ENCODE measurements at places on chromosomes 2 and 18. TPM values are rescaled to one million over a fixed set of nuclear protein-coding genes. Genes with fewer than 3 reads are reported as not detected.

The KLHL41 gene
- polyA plus RNA-seq, result 2,709 TPM

The NCKAP1 gene
- polyA plus RNA-seq, result 76.0 TPM

The LRP1B gene
- polyA plus RNA-seq, result 1.2 TPM

The LIPG gene
- polyA plus RNA-seq, result 4.0 TPM

The CCBE1 gene
- polyA plus RNA-seq, result 2.7 TPM

The DTNA gene
- 70.3 TPM for polyA plus RNA-seq

The DYNAP gene
- not detected for polyA plus RNA-seq

- peak; percentile 39 for DNase-seq
- H3K4me1 ChIP-seq, result peaks cover 21% of the 10 kb centered on the region
- H3K27ac ChIP-seq, result no peak overlapping the region
- no peaks in the 10 kb centered on the region for H3K36me3 ChIP-seq
Observed at GRCh38 chr2:154697418-154698252, 860 bp upstream of the KCNJ3 start.

GRCh38 chr2:206530727-206531126 is 87.4 kb downstream of the ADAM23 start:
- no peaks in the 10 kb centered on the region for H3K27me3 ChIP-seq
- no peaks in the 10 kb centered on the region for H3K36me3 ChIP-seq
- H3K4me1 ChIP-seq, result no peaks in the 10 kb centered on the region
- no peak overlapping the region for H3K4me3 ChIP-seq
- no peak for DNase-seq
- H3K27ac ChIP-seq, result no peak overlapping the region

GRCh38 chr18:27860011-27860410 is 316.9 kb downstream of the CDH2 start:
- DNase-seq, result no peak
- H3K27me3 ChIP-seq, result no peaks in the 10 kb centered on the region
- no peak overlapping the region for H3K27ac ChIP-seq

GRCh38 chr2:154557906-154558305 is 140.6 kb upstream of the KCNJ3 start:
- no peak overlapping the region for H3K4me3 ChIP-seq
- no peak for DNase-seq
- H3K36me3 ChIP-seq, result no peaks in the 10 kb centered on the region
- H3K4me1 ChIP-seq, result no peaks in the 10 kb centered on the region
- no peaks in the 10 kb centered on the region for H3K27me3 ChIP-seq

- H3K27ac ChIP-seq, result no peak overlapping the region
- H3K27me3 ChIP-seq, result no peaks in the 10 kb centered on the region
- DNase-seq, result no peak
- no peak overlapping the region for H3K4me3 ChIP-seq
- H3K36me3 ChIP-seq, result no peaks in the 10 kb centered on the region
Observed at GRCh38 chr2:207725873-207726578, 14.6 kb downstream of the CCNYL1 start.

DNA sequence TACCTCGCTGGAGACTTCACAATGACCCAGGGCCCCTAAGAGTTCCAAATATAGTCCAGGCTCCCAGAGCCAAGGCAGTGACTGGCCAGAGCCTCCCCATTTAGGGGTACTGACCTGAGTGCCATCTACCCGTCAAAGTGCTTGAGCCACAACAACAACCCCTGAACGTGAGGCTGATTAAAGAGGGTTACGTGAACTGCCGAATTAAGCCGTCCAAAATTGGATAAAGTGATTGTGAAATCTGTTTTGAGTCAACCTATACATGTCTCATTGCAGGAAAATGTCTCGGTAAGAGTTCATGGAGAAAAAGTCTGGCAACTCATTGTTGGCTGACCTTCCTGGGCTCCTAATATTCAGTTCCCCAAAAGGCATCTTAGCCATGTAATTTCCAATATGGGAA is 116.3 kb downstream of the TTC32 start:
- H3K36me3 ChIP-seq, result no peaks in the 10 kb centered on the region
- H3K27me3 ChIP-seq, result no peaks in the 10 kb centered on the region
- DNase-seq, result peak; percentile 46
- H3K4me3 ChIP-seq, result no peak overlapping the region

DNA sequence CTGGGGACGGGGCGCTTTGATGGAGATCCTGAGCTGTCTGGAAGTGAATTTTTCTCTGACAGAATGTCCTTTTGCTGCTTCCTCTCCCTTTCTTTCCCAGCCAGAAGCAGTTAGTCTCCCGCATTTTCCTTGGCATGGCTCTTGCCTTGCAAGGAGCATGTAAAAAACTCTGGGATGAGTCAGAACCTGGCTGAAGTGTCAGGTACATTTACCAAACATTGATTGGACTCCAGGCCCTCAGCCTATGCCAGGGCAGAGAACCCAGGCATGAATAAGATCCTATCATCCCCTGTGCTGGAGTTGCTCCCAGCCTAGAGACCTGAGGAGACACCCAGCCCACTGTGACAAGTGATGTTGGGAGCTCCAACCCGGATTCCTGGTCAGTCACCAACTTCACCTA is 21.6 kb downstream of the STON1 start:
- H3K27ac ChIP-seq, result no peak overlapping the region
- no peaks in the 10 kb centered on the region for H3K4me1 ChIP-seq
- DNase-seq, result no peak
- H3K36me3 ChIP-seq, result peaks cover 8% of the 10 kb centered on the region
- H3K27me3 ChIP-seq, result no peaks in the 10 kb centered on the region

DNA sequence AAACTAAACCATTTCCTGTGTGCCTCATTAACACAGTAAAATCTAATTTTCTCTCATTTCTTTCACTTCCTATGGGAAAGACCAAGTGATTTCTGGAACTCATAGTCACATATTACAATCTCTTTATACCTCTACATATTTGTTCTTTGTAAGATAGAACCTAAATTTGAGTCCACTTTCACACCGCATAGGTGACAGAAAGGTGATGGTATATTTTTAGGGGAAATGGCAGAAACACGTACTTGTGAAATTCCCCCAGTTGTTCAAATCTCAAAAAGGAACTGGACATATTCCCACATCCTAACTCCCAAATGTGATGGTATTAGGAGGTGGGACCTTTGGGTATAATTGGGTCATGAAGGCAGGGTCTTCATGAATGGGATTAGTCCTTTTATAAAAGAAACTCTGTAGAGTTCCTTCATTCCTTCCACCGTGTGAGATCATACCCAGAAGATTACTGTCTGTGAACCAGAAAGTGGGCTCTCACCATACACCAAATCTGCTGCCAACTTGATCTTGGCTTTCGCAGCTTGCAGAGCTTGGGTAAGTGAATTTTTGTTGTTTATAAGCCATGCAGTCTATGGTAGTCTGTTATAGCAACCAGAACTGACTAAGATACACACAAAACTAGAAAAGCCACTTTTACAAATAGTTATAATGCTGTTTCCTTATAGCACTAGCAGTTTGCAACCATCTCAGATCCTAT is 542.1 kb downstream of the DSC3 start:
- no peak for DNase-seq
- no peak overlapping the region for H3K27ac ChIP-seq
- no peaks in the 10 kb centered on the region for H3K4me1 ChIP-seq
- H3K4me3 ChIP-seq, result no peak overlapping the region
- H3K36me3 ChIP-seq, result no peaks in the 10 kb centered on the region
- no peaks in the 10 kb centered on the region for H3K27me3 ChIP-seq

DNA sequence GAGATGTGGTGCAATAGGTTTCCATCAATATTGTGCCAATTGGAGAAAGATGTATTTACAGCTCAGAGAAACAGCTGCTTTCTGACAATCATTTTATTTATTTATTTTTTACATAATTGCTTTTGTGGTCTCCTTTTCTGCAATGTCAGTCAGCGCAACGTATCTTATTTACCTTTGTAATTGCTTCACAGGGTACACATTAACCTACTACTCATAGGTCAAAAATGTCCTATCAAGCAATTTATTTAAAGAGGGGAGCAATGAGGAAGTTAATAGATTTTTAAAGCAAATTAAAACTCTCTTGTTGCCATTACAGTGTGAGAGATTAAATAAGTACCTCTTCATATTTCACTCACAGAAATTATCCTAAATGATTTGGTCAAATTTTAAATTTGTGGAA is 291.0 kb downstream of the CALCRL start:
- no peaks in the 10 kb centered on the region for H3K4me1 ChIP-seq
- H3K27me3 ChIP-seq, result no peaks in the 10 kb centered on the region
- H3K36me3 ChIP-seq, result no peaks in the 10 kb centered on the region
- no peak overlapping the region for H3K4me3 ChIP-seq
- no peak overlapping the region for H3K27ac ChIP-seq

DNA sequence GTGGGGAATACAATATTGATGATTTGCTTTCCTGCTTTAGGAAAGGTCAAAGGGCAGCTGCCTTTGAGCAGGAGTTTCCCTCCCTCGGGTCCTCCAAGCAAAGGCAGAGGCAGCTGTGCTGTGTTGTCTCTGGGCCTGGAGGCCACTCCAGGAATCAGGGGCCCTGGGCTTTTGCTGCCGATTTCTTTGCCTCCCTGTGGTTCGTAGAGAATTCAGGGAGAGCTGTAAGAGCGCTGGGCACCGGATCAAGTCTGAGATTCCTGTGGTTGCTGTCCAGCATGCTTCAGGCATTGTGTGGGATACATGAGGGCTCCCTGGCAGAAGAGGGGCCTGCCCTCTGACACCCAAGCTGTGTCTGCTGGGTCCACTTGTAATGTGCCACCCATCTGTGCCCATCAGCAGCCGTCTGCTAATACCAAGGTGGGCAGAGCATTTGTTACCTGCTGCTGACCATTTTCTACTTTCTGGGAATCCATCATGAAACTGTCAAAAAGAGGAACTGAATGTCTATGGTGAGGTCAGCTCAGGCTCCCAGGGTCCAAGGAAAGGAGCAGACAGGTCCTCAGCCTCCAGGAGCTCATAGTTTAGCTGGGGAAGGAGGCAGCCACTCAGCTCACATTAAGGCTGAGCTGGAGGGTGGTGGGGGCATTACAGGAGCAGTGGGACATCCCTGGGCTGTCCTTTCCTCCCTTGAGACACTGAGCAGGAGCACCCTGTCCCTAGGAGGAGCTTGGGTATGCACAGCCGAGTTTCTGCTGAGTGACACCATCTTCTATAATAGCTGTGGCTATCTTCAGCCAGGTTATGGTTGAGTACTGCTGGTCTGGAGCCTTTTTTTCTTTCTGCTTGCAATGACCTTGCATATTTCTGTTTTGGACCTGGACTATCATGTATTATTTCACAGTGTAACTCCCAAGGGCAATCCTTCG is 68.5 kb downstream of the CTIF start:
- DNase-seq, result peak; percentile 85
- H3K36me3 ChIP-seq, result no peaks in the 10 kb centered on the region
- no peaks in the 10 kb centered on the region for H3K27me3 ChIP-seq

DNA sequence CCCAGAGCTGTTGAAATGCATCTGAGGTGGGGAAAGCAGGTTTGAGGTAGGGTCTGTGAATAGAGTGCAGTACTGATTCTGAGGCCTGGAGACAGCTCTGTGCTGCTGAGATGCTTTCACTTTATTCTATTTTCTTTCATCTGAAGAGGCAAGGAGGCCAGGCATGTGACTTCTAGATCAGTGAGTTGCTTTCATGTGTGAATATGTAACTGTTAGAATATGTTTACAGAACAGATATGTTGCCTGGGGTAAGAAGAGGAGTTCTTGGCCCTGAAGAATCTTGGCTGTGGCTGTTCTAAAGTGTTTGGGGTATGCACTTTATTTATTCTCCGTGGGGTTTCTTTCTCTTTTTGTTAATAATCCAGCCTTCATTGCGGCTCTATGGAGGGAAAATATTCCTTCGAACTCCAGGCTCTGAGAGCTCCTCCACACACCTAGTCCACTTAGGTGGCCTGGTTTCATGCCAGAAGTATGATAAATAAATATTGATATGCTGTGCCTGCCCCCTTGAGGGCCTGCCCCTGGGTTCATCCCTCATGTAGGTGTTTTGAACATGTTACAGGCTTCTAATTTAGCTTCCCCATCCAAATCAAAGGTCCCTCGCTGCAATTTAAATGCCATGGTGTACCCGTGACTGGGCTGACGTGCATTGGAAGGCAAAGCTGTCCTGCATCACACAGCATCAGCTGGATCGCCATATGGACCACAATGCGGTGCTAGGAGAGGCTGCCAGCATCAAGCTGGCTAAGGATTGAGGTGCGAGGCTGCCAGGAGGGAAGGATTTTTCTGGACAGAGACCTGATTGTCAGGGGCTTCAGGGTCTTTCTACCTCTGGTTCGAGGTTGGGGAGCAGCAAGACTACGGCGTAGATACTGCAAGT is 102.9 kb downstream of the PRKCE start:
- peak; percentile 40 for DNase-seq
- H3K36me3 ChIP-seq, result no peaks in the 10 kb centered on the region
- peaks cover 14% of the 10 kb centered on the region for H3K4me1 ChIP-seq
- H3K27me3 ChIP-seq, result no peaks in the 10 kb centered on the region
- H3K27ac ChIP-seq, result no peak overlapping the region
- no peak overlapping the region for H3K4me3 ChIP-seq

- DNase-seq, result peak; percentile 52
- no peak overlapping the region for H3K27ac ChIP-seq
- no peak overlapping the region for H3K4me3 ChIP-seq
- H3K36me3 ChIP-seq, result no peaks in the 10 kb centered on the region
Observed at GRCh38 chr18:48455555-48456478, 46.6 kb upstream of the ZBTB7C start.

DNA sequence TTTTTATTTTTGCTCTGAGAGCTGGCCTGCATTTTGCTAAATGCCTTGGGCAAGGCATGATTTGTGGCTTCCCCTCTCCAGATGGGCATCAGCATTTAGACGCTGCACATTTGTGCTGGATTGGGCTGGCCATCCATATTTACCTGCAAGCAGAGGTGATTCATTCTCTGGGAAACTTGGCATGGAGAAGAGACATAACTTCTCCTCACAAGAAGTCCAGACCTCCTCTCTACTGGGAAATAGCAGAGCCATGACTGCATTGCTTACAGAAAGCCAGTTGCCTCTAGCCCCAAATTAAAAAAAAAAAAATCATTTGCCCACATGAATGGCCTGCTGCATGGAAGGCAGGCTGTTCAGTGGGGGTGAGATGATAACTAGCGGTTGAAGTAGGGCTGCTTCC is 120.1 kb downstream of the ACTR3 start:
- H3K27me3 ChIP-seq, result no peaks in the 10 kb centered on the region
- no peak for DNase-seq
- peaks cover 12% of the 10 kb centered on the region for H3K4me1 ChIP-seq
